ENCODE measurements at places on chromosomes 16 and 17. TPM values are rescaled to one million over a fixed set of nuclear protein-coding genes. Genes with fewer than 3 reads are reported as not detected.

Gene XAF1
- total RNA-seq, result 53.2 TPM

Gene PER1
- total RNA-seq, result 2,038 TPM

Gene SLC35B1
- 63.8 TPM for total RNA-seq

GRCh38 chr16:85523602-85524364 lies 89.3 kb upstream of the GSE1 start:
- no peak for DNase-seq

DNA sequence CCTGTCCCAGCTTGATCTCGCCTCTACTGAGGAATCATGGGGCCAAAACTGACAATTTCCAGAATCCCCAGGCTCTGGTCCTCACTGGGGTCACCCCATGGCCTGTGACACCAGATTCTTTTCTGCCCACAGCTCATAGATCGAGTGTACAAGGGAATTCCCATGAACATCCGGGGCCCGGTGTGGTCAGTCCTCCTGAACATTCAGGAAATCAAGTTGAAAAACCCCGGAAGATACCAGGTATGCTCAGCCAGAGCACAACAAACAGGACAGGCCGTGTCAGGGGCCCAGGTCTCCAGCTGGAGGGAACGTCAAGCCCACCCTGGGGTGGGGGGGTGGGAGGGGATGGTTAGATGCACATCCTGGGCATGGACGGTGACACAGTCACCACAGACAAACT lies 17.5 kb downstream of the USP6 start:
- no peak for DNase-seq

DNA sequence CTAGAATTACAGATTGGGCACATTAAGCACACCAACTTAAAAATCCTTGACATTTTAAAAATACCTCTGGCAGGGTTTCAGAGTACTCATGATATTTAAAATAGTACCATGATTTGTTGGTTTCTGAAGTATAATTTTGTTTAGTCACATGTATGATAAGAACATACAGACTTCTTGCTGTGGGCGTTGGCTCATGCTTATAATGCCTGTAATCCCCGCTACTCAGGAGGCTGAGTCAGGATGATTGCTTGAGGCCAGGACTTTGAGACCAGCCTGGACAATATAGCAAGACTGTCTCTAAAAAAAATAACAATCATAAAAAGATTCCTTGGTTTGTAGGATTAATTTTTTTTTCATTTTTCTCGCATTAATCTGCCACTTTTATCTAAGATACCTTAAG lies 78.5 kb downstream of the NOS2 start:
- no peak for DNase-seq

All from T-helper 17 cell (primary cell).